Activated CD4-positive, alpha-beta T cell treated with anti-CD3 and anti-CD28 coated beads, Interleukin-2, amount 50 U/mL, for 4 hours (primary cell): ENCODE measurements at places on chromosomes 2 and 18.

DNA sequence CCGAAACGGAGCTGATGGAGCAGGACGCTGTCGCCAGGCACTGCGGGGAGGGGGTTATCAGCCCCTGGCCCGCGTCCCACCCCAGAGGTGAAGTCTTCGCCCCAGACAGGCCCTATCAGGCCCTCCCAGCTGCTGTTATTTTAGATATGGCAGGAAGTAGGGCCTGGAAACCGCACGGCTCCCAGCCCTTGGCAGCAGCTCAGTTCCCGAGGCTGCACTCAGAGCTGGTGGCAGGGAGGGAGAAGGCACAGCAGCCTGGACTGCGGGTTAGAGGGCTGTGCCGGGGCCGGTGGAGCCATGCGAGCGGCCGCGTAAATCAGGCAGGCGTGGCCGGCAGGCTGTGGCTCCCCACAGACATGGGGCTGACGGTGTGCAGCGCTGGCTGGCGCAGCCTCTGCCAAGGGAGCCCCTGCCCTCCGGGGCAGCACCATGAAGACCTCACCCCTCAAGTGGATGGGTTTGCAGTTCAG, 111.4 kb downstream of the NFATC1 start:
- DNase-seq = no peak

DNA sequence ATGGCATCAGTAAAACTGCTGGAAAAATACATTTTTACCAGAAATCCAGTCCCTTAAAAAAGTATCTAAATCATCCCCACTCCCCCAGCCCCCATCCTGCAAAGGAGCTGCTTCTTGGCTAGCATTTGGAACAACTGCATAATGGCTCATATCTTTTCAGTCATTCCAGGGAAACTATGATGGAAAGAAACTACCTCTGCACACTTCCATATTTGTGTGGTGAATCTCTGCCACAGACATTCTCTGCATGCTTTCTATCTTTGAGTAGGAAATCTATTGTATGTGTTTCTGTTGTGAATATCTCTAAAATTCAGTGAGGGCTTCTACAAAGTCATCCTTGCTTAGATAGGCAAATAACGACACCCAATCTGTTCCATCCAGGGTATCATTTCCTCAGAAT, 632.3 kb downstream of the LRP1B start:
- no peak for DNase-seq

- no peak for DNase-seq
Observed at GRCh38 chr18:29457316-29457889, 1280.5 kb upstream of the CDH2 start.

DNA sequence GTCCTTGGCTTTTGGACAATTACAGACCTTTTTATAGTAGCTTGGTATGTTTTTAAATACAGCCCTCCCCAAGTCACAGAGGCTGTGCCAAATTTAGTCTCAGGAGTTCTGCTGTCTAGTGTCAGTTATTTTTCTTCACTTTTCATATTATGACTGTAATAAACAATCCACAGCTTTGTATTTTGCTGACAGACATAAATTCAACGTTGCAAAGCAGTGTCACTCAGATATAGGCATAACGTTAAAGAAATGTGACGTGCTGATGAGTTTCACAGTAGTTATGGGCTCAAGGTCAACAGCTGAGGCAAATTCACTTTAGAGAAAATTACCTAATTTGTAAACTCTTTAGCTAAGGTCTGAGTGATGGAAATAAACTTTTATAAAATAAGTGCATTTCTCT, 151.6 kb downstream of the SATB2 start:
- DNase-seq = no peak

- no peak for DNase-seq
Observed at GRCh38 chr2:234966340-234966739, 14.5 kb downstream of the SH3BP4 start.

DNA sequence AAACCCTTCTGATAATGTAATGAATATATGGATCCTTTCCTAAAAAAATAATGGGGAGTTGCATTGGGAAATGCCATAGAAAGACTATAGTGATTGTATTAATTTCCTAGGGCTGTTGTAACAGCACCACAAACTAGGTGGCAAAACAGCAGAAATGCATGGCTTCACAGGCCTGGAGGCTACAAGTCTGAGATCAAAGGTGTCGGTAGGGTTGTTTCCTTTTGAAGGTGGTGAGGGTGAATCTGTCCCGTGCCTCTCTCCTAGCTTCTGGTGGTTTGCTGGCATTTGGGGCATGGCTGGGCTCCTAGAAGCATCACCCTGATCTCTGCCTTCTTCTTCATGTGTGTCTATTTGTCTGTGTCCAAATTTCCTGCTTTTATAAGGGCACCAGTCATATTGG, 149.7 kb downstream of the INHBB start:
- no peak for DNase-seq

DNA sequence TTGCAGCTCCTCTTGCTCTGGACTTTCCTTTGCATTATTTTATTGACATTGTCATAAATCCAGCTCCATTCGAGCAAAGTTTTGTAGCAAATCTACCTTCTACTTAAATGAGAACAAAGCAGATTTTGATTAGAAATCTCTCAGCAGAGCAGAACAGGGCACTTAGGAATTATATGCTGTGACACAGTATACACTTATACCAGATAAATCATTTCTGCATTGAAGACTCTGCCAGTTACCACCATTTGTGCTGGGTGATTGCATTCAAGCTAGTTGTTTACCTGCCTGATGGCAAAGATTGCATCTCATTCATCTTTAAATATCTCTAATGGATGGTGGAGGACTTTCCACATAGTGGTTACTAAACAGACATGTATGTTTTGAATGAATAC, 441.7 kb upstream of the HNMT start:
- DNase-seq = no peak

DNA sequence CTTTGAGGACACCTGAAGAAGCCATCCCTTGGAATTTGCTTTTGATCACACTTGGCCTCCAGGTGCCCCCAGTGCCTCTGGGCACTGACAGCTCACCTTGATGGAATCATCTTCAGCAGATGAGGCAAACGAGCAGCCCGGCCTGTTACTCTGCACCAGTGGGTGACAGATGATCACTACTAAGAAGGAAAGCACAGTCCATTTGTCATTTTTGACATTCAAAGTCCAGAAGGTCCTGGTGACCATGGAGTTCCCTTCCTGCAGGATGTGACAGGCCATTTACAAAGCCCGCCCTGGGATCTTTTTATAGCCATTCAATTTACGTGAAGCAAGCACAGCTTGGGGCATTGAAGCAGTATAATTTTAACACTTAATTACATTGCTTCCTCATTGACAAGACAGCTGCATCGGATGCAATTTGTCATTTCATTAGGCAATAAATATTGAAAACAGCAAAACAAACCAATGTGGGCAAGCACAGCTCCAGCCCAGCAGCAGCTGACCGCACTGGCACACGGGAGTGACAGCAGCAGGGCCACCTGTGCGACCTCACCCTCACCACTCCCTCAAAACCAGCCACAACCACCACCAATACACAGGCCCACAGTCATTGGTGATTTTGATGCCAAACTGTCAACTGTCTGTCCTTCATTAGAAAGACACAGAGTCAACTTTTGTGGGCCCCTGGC, 76.0 kb upstream of the SLC66A3 start:
- no peak for DNase-seq

GRCh38 chr2:71516253-71516888, 63.0 kb downstream of the DYSF start:
- no peak for DNase-seq

DNA sequence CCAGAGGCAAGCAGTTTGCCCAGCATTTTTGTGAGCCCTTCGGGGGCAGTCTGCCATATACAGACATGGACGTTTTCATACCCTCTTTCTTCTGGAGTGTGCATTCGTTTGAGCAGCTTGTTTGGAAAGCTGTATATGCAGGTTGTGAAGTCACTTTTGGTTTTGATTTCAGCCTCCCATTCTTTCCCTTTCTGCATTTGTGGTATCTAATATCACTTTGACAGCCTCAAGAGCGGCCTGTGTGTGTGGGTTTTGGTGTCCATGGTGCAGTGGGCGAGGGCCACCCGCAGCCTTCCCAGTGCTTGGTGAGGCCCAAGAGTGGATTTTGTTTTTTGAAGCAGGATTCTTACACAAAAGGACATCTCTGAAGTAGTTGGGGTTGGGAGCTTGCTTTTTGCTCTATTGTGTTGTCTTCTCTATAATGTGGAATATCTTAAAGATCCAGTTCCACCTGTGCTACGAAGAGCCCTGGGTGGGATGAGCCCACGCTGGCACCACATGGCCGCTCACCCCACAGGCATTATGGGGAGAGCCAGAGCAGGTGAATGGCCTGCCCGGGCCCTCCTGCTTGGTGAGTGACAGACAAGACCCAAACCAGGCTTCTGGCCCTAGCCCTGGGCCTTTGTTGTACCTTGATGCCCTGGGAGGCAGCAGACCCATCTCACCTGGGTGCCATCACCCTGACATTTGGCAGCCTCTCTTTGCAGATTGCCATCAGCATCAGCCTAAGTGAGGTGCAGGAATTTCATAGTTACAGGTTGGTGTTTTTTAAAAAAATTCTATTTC, 29.5 kb downstream of the INPP4A start:
- DNase-seq = no peak

DNA sequence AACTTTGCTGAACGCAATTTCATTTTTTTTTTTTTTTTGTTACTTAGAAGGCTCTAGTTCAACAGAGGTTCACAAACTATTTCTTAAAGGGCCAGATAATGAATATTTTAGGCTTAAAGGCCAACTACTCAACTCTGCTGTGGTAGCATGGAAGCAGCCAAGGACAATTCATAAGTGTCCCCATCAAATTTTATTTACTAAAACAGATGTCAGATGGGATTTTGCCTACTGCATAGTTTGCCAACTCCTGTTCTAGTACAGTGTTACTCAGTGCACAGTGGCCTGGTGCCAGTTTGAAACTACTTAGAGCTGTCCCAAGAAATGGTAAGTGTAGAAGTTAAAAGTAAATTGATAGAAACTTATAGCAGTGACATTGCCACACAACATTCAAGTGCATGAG, 949.4 kb upstream of the FANCL start:
- DNase-seq = no peak

GRCh38 chr18:47917923-47918610, 12.4 kb downstream of the SMAD2 start:
- no peak for DNase-seq

GRCh38 chr2:172865422-172865821, 129.8 kb downstream of the RAPGEF4 start:
- DNase-seq = no peak

- no peak for DNase-seq
Observed at GRCh38 chr2:23419171-23420090, 34.5 kb downstream of the KLHL29 start.

- no peak for DNase-seq
Observed at GRCh38 chr18:61824733-61825363, 68.0 kb downstream of the RNF152 start.

DNA sequence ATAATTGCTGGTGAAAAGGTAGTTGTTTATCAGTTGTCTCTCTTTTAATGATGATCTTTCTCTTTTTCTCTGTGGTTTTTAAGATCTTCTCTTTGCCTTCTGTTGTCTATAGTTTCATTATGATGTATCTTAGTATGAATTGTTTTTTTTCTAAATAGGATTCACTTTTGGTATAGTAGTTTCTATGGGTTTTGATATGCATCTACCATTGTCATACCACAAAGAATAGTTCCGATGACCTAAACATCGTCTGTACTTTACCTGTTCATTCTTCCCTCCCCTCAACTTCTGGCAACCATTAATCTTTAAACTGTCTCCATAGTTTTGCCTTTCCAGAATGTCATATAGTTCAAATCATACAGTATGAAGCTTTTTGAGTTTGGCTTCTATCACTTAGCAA, 19.6 kb downstream of the RDH14 start:
- no peak for DNase-seq

DNA sequence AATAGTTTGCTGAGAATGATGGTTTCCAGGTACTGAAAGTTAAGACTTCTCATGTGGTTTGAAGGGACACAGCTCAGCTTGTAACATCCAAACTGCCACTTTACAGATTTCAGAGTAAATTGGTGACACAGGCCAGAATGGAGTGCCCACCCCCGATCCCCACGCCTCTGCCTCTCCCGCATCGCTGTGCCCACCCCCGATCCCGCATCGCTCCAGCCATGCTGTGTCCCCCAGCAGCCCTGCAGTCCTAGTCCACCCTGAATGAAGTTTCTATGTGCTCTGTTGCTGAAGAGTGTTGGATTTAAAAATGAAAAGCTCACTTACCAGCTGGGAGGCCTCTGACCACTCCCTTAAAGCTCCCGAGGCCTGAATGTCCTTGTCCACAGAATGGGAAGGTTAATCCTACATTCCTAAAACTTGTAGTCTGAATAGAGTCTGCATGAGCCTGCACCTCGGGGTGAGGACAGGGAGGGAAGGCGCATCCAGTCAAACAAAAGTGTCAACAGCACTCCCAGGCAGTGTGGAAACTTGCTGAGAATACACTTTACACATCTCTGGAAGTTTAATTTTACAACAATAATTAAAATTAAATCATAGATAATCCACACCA, 176.4 kb upstream of the ID2 start:
- no peak for DNase-seq

- DNase-seq = no peak
Observed at GRCh38 chr2:151262629-151263028, 966 bp upstream of the RBM43 start.

DNA sequence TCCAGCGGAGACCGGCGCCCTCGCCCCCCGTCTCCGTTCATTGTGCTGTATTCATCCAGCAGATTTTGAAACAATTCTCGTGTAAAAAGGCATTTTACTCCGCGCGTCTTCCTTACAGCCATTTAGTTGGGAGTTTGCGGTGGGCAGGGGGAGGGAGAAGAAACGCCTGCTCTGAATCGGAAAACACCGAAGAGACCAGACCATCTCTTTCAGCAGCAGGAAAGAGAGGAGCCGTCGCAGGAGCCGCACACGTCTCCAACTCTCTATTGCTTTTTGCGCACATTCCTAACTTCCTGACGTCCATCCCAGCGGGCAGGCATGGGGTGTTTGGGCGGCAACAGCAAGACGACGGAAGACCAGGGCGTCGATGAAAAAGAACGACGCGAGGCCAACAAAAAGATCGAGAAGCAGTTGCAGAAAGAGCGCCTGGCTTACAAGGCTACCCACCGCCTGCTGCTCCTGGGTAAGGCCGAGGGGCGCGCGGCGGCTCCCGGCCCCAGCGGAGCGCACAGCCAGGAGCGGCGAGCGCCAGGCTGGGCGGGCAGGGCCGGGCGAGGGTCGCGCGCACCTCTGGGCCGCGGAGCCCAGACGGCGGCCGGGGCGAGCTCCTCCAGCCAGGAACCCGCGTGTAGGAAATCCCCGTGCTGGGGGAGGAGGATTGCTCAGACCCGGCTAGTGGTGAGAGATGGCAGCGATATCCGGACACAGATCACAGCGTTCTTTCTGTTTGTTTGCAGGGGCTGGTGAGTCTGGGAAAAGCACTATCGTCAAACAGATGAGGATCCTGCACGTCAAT, 63.2 kb downstream of the GNAL start:
- DNase-seq = no peak

- no peak for DNase-seq
Observed at GRCh38 chr2:199833525-199833924, 17.5 kb downstream of the FTCDNL1 start.

DNA sequence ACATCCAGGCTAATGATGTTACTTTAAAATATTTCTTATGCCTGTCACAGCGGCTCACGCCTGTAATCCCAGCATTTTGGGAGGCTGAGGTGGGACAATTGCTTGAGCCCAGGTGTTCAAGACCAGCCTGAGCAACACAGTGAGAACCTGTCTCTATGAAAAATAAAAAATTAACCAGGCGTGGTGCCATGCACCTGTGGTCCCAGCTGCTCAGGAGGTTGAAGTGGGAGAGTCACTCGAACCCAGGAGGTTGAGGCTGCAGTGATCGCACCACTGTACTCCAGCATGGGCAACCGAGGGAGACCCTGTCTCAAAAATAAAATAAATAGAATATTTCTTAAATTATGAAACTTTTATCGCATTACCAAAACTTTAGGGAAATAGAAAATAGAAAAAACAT, 28.1 kb upstream of the ACTR3 start:
- DNase-seq = no peak
